ENCODE measurements at places on chromosomes 3 and 15.

DNA sequence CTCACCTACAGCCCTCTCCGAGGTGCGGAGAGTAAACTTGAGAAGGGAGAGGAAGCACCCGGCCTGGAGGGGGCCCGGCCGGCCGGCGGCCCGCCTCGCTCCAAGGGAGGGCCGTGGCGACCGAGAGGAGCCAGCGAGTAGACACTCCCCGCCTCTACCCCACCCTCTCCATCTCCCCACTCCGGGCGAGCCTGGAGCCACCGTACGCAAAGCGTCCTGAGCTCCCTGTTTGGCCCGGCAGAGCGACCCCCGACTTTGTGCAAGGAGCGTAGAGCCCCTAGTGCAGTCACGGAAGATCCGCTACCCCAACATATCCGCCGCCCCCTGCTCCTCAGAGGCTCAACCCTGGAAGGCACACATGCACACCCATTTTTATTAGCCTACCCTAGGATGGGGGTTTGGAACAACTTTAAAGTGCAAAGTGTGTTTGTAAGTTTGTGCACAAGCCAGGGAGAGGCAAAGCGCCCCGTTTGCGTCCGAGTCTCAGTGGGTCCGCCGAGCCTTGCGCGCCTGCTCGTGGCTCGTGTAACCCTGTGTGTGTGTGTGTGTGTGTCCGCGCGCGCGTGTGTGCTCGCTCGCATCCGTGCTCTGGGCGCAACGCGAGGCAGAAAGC, 508 bp upstream of the SMAD6 start:
- DNase-seq: no peak

- no peak for DNase-seq
These were observed 109.5 kb downstream of the PGPEP1L start for GRCh38 chr15:98898122-98898521.

DNA sequence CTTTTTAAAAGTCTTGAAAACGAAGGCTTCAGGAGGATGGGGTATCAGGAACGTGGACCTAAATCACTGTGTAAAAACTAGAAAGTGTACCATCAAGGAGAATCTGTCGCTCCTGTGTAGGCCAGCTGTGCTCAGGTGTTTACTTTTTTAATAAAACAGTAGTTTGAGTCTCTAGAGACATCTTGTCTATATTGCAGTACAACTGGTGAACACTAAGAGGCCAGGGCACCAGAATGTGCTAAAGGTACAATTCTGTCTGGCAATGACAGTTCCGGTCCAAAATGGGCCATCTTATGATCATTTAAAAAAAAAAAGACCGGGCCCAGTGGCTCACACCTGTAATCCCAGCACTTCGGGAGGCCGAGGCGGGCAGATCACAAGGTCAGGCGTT, 61.8 kb upstream of the MCF2L2 start:
- no peak for DNase-seq

GRCh38 chr3:52923963-52924362, 26.6 kb upstream of the STIMATE start:
- DNase-seq: no peak

GRCh38 chr3:141100531-141101320, 49.6 kb downstream of the SPSB4 start:
- DNase-seq: no peak

GRCh38 chr15:57376696-57377477, 582 bp downstream of the CGNL1 start:
- DNase-seq: no peak

- DNase-seq: no peak
These were observed 56.4 kb upstream of the ARRDC4 start for GRCh38 chr15:97903971-97904572.

DNA sequence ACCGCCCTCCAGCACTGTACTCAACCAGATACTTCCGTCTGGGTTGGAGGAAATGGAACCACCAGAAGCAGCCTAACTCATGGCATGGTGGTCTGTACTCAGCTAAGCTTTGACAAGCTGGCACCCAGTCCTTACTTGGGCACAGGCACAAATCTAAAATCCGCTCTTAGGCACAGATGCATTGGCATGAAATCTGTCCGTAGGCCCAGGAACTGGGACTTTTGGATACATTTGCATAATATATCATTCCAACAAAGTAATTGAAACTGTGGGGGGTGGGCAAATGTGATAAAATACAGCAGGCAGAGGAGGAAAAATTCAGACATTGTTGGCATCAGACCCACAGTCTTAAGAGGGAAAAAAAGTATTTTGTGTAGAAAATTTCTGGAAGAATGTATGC, 75.4 kb downstream of the C3orf85 start:
- DNase-seq: no peak

GRCh38 chr15:70327856-70328678, 230.3 kb upstream of the TLE3 start:
- DNase-seq: no peak

- no peak for DNase-seq
These were observed 954 bp downstream of the CLDN11 start for GRCh38 chr3:170419557-170420087.

- DNase-seq: no peak
These were observed 3.1 kb upstream of the PTH1R start for GRCh38 chr3:46874430-46874829.

- no peak for DNase-seq
These were observed 13.2 kb downstream of the TM4SF4 start for GRCh38 chr3:149487598-149488197.

- no peak for DNase-seq
These were observed 280.6 kb downstream of the ARRDC4 start for GRCh38 chr15:98241032-98241554.

GRCh38 chr15:29825227-29825626, 3.0 kb upstream of the TJP1 start:
- DNase-seq: no peak

DNA sequence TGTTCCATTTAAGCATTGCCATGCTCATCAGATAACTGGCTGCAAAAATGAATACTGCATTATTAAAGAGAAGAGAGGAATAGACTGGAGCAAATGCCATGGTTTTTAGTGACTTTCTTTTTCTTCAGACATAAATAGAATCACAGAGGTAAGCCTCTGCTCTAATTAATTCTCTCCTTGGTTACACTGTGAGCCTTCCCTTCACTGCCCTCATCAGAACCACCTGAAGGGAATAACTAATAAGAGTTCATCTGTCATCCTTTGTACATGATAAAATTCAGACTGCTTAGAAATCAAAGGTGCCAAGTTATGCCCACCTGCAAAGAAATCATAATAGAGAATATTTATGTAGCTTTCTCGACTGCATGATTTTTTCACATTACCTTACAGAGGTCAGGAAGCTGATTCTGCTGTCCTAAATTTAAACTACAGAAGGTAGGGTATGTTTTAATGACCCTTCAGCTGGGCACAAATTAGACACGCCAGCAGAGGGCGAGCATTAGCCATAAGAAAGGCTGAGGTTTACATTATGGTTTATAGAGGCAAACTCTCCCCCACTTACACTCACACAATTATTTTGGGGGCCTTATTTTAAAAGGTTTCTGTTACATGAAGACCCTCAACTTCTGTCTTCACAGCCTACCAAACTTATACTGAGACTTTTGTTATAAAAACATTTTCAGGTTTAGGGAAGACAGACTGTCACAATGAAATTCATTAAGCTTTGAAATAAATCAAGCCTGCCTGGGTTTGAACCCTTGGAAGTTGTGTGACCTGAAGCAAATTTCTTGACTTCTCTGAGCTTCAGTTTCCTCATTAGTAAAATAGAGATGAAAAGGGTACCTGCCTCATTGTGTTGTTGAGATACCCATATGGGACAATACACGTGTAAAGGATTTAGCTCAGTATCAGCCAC, 15.3 kb upstream of the UNC13C start:
- peak; percentile 3 for DNase-seq

- no peak for DNase-seq
These were observed 5.1 kb upstream of the KLHL6 start for GRCh38 chr3:183560607-183561006.

GRCh38 chr15:88701561-88702095, 62.8 kb downstream of the ISG20 start:
- DNase-seq: no peak

- DNase-seq: no peak
These were observed 2.3 kb downstream of the FBXL22 start for GRCh38 chr15:63599401-63600000.

Data from stimulated activated CD4-positive, alpha-beta T cell treated with anti-CD3 and anti-CD28 coated beads, Interleukin-15, amount 100 ng/mL, for 48 hours (primary cell).